ENCODE measurements at places on chromosomes 3 and 15.

DNA sequence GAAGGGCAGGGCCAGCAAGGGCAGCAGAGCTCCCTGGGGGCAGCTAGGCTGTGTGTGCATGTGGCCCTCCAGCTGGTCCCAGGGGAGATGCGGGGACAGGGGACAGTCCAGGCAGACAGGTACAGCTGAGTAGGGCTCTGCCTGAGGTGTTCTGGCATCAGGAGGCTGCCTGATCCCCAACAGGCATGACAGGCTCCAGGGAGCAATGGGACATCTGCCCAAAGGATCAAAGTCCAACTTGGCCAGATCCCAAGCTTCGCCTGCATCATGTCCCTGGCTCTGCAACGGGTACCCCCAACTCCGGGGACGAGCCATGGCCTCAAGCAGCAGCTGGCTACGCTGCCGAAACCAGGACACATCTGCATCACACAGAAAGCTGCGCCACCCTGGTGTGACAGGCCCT is 21.8 kb downstream of the ATRIP start:
- DNase-seq, result no peak

- DNase-seq, result no peak
These were observed 72.8 kb upstream of the MYZAP start for GRCh38 chr15:57518779-57519405.

GRCh38 chr3:194446754-194447153 is 40.0 kb downstream of the ATP13A3 start:
- DNase-seq, result no peak

- DNase-seq, result no peak
These were observed 350.1 kb upstream of the ADAMTS9 start for GRCh38 chr3:65037861-65038260.

DNA sequence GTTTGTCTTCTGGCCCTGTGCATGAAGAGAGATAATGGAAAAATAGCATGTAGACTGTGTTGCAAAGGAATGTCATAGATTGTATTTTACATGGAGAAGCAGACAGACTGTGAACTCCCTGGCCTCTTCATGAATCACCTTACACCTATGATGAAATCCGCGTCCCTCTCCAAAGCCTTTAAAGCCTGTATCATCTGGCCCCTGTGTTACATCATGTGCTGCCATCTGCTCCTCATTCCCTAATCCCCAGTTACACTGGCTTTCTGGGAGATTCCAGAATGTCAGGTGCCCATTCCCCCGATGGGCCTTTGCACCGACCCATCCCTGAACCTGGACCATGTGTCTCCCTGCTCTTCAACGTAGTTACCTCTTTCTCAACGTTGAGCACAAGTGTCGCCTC is 190.8 kb downstream of the ADAMTSL3 start:
- no peak for DNase-seq

DNA sequence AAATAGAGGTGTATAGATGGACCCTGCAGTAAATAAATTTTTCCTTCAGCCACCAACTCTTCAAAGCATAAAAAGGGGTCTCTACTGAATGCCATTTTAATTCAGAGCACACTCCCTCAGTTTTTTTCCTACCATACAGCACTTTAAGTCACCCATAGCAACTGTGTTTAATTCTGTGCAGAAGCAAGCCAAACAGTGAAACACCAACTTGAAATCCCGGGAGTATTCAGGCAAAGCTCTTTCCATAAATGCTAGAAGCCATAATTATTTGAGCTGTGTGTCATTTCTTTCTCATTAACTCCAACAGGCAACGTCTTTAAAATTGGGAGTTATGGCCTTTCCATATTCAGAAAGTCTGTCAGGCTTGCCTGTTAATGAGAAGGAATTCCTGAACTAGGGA is 562.1 kb downstream of the GRM7 start:
- no peak for DNase-seq

DNA sequence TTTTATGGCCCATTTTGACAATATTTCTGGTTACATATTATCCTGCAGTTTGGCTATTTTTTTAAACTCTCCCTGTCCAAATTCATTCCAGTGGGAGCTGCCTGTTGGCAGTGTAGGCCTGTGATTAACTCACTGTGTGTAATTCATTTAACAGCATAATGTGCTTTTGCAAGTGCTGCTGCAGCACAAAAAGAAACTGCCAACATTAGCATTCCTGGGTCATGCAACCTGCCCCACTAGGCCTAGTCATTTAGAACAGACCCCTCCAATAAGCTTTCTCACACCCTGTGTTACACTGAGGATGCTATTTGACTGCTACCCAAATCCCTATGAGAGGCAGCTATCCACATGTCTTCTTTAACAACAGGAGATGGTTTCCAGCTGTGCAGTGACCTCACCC is 251.2 kb upstream of the UBE2E2 start:
- no peak for DNase-seq

GRCh38 chr3:182983876-182984275 is 3.5 kb upstream of the DCUN1D1 start:
- no peak for DNase-seq

GRCh38 chr3:183435661-183436060 is 7.2 kb upstream of the MCF2L2 start:
- no peak for DNase-seq

DNA sequence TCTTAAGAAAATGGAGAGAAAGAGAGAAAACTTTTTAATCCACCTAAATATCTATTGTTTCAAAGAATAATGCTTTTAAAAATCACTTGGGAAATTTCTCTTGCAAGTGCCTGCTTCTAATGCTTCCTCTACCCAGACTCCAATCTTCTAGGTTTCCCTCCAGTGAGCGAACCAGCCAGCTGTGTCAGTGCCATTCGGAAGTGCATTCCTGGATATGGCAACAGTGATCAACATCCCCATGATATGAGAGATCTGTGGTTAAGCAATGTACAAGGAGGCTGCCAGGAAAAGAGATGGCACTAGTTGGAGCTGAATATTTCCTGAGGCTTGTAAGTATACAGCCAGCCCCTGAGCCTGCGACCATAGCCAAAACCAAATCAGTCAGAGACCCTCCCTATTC is 53.3 kb upstream of the KCNMB2 start:
- no peak for DNase-seq

DNA sequence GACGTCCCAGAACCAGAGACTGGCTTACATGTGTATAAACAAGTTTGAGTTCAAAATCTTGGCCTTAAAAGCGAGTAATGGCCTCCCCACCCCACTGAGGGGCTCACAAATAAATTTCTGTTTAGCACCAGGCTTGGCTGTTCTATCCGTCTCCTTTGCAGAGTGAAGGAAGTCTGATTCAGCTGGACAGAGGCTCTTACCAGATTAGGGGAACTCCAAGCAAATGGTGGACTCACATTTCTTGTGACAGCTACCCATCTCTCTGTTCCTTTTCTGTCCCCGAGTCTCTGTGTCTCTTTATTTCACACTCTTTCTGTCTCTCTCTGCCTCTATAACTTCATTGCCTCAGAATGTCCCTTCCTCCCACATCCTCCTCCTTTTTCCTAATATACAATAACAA is 62.7 kb downstream of the DGKG start:
- no peak for DNase-seq
